Caki2 (cell line): ENCODE measurements at places on chromosomes 3 and 15. TPM values are rescaled to one million over a fixed set of nuclear protein-coding genes. Genes with fewer than 3 reads are reported as not detected.

RBM5 gene
- 42.3 and 44.1 TPM in 2 replicates for total RNA-seq

SKIL gene
- 33.2 and 55.8 TPM in 2 replicates for total RNA-seq

MME gene
- total RNA-seq = 0.12 and 0.88 TPM in 2 replicates

PPARG gene
- 58.3 and 63.8 TPM in 2 replicates for total RNA-seq

FHIT gene
- 0.35 and 4.8 TPM in 2 replicates for total RNA-seq

GJD2 gene
- total RNA-seq = not detected in 2 replicates

MEGF11 gene
- total RNA-seq = not detected in 2 replicates

- DNase-seq = no peak
These were observed 148.9 kb downstream of the DPH6 start for GRCh38 chr15:35397027-35397426.

- DNase-seq = no peak
These were observed 95.5 kb upstream of the DPPA4 start for GRCh38 chr3:109432833-109433232.

- no peak for DNase-seq
These were observed 150.5 kb upstream of the IQSEC1 start for GRCh38 chr3:13223574-13224237.

- DNase-seq = no peak
These were observed 68.4 kb downstream of the HES1 start for GRCh38 chr3:194204042-194204987.

GRCh38 chr15:78301326-78301725 lies 1.9 kb upstream of the SKIC8 start:
- no peak for DNase-seq
